Cortex of kidney (tissue), 1 donor: ENCODE measurements at places on chromosomes 16 and 17.

GRCh38 chr16:88196471-88197400 lies 186.0 kb upstream of the ZNF469 start:
- no peak for DNase-seq

DNA sequence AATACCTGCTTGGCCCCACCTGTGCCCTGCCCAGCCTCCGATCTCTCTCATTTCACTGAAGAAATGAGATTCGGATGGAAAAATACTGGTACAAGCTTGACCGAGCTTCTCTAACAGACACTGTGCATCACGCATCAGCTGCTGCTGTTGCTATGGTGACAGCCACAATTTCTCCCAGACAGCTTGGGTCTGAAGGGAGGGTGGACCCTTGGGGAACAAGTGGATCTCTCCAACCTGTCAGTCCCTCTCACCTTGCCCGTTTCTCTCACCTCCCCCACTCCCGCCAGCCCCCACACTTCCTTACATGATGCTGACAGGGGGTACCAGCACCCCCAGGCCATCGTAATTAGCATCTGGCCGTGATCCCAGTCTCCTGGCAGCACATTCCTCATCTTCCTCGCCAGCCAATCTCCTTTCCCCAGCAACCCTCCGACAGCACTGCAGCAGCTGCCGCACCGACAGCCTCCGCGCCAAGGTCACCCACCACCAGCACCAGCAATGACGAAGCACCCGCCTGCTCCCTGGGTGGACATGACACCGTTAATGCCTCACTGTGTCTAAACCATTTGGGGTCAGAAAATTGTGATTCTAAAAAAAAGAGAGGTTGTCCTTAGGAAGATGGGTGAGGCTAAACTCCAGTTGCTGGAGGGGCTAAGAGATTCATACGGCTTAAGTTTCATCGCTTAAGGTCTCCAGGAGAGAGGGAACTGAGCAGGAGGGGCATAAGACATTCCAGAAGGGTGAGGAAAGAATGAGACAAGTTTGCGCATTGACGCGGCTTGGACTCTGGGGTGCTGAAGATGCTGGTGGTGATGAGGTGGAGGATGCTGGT lies 58.6 kb upstream of the TNRC6A start:
- DNase-seq = no peak

- no peak for DNase-seq
Observed at GRCh38 chr16:8972843-8973586, 9.3 kb upstream of the USP7 start.

DNA sequence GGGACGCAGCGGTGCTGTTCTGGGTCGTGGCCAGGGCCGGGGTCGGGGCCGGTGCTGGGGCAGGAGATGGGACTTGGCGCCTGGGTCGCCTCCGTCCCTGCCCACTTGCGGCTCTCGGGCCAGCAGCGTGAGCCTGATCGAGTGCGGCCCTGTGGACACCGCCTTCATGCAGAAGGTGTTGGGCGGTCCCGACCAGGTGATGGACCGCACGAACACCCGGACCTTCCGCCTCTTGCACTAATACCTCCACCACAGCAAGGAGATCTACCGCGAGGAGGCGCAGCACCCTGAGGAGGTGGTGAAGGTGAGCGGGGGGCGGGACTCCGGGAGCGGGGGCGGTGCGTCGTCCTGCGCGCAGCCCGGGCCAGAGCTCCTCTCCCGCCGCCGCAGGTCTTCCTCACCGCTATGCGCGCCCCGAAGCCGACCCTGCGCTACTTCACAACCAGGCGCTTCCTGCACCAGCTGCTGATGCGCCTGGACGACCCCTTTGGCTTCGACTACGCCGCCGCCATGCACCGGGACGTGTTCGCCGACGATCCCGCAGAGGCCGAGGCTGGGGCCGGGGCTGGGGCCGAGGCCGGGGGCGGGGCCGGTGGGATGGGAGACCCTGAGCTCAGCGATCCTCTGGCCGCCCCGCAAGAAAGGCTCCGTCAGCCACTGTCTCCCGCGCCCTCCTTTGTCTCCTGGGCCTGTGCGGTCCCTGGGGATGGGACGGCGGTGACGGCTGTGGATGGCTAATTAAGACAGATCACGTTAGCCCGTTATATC lies 4.5 kb upstream of the HSD17B1 start:
- DNase-seq = no peak

DNA sequence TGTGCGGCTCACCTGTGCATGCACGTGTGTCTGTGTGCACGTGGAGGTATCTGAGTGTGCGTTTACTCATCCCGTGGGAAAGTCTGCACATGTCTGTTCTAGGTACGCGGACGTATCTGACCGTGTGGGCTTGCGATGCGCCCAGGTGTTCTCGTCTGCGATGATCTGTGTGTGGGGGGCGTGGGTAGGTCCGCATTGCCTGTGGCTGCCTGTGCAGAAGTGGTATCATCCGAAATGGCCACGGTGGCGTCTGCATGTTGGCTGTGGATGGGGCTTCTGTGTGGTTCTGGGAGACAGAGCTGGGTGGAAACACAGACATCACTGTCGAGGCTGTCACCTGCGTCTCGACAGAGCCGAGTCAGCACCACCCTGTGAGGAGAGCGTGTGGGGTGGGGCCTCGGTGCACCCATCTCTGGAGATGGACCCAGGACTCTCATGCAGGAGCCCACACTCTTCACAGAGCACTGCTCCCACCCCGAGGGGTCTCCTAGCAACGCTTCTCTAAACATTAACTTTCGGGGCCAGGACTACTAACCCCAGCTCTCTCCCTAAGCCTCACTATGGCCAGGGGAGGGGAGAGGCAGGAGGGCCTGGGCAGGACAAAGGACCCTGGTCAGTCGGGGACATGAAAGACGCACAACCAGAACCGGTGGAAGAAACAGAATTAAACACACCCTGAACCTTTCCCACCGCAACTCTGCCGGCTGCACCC lies 8.4 kb downstream of the DPEP1 start:
- DNase-seq = no peak

DNA sequence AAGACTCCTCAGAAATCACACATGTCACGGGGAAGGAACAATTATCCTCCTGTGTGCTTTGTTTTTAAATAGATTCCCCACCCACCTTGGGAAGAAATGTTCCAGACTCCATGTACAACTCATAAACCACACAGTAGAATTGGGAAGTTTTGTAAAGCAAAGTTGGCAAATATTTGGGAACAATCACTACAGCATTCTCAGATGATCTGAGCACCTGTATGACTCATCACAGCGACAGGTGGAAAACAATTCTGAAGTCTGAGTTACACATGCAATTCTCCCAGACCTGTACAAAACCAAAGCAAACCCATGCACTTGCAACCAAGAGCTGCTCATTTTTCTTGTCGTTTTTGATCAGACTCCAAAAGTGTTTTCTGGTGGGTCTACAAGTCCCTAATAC lies 14.4 kb upstream of the MYLK3 start:
- no peak for DNase-seq

GRCh38 chr16:1525871-1526607 lies 7.4 kb upstream of the TMEM204 start:
- no peak for DNase-seq

DNA sequence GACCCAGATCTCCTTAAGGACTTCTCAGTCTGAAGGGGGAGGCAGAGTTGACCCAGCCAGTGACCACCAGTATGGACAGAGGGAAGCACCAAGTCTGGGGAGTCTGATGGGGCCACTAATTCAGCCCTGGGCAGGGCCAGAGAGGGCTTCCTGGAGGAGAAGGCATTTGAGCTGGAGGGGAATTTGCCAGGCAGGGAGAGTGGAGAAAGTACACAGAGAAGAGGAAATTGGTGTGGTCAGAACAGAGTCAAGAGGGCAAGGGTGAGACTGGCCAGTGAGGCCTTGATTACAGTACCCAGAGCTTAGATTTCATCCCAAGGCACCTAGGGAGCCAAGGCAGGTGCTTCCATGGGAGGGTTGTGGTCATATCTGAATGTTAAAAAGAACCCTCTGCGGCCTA lies 36.3 kb downstream of the MYO15A start:
- no peak for DNase-seq

DNA sequence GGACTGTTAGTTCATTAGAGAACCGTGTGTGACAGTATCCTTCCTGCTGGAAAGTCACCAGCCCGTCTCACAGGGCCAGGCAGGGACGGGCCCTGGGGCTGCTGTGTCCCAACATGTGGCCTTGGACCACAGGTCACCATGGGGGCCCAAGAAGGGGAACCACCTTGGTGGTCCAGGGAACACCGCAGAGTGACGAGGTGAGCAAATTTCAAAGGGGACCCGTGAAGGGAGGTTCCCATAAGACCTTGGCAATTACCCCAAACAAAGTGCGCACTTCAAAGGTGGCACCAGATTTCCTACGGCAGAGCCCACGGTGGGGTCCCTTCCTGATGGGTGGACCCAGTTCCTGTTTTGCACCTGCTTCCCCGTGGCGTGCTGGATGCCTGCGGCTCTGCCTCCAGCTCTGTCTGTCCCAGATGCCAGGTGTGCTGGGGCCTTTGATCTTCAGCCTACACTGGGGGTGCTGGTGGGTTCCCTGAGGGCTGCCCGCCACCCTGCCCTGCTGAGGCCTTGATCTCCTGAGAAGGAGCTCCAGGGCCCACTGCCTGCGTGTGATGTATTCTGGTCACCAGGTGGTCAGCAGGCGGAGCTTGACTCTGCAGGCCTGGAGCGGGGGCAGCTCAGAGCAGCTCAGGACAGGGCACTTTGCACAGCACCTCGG lies 27.0 kb downstream of the SLC7A5 start:
- DNase-seq = no peak

GRCh38 chr17:50185631-50186471 lies 15.6 kb downstream of the COL1A1 start:
- DNase-seq = no peak

DNA sequence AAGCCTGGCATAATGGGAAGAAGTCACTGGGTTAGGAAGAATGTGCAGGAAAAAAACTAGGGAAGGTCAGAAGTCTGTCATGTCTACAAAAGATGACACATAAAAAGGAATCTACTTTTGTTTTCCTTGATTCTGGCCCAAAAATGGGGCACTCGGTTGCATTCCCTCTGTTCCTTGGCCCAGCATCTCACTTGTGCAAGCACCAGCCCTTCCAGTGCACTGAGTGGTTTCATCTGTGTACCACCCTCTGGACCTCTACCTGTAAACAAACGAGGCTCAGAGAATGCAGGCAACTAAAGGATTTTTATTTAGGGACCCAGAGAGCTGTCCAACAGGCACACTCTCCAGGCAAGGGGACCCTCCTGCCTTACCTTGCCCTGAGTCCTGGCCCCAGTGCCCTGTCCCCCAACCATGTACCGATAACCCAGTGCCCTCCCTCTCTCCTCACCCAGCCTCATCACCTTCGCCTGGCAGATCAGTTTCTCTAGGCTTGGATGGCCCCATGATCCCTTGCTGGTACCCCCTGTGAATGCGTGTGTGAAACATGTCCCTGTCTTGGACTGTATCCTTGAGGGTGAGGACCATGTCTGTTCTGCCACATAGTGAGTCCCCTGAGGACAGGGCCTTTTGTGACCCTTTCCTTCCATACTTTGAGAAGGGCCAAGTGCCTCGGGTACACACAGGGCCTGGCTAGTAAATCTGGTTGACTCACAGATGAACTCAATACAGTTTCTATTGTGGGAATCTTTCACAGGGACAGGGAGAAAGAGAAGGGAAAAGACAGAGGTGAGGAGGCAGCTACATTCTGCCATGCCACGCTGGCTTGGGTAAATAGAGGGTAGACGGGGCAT lies 13.3 kb downstream of the NXPH3 start:
- DNase-seq = no peak

DNA sequence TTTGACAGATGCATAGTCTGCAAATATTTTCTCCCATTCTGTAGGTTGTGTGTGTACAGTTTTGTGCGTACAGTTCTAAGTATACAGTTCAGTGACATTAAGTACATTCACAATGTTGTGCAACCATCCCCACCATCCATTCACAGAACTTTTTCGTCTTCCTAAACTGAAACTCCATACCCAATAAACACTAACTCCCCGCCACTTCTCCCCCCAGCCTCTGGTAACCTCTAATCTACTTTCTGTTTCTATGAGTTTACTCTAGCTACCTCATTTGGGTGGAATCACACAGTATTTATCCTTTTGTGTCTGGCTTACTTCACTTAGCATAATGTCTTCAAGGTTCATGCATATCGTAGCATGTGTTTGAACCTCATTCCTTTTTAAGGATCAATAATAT lies 14.3 kb downstream of the PIK3R5 start:
- no peak for DNase-seq

GRCh38 chr17:57898487-57899311 lies 48.9 kb upstream of the MRPS23 start:
- DNase-seq = no peak

DNA sequence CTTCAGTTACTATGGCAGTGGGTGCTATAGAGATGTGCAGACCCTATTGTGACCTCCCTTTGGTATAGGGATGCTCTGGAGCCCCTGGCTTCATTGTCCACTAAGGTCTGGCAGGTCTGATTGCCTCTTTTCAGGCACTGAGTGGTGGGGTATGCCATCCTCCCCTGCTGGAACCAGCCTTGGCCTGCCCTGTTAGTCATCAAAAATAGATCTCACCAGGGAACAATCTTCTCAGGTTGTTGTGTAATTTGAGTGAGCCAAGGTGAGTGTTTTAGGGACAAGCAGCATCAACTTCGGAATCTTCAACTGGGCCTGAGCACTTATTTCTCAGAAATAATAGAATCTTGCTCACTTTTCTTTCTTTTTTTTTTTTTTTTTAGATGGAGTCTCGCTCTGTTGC lies 19.6 kb downstream of the HMOX2 start:
- no peak for DNase-seq

DNA sequence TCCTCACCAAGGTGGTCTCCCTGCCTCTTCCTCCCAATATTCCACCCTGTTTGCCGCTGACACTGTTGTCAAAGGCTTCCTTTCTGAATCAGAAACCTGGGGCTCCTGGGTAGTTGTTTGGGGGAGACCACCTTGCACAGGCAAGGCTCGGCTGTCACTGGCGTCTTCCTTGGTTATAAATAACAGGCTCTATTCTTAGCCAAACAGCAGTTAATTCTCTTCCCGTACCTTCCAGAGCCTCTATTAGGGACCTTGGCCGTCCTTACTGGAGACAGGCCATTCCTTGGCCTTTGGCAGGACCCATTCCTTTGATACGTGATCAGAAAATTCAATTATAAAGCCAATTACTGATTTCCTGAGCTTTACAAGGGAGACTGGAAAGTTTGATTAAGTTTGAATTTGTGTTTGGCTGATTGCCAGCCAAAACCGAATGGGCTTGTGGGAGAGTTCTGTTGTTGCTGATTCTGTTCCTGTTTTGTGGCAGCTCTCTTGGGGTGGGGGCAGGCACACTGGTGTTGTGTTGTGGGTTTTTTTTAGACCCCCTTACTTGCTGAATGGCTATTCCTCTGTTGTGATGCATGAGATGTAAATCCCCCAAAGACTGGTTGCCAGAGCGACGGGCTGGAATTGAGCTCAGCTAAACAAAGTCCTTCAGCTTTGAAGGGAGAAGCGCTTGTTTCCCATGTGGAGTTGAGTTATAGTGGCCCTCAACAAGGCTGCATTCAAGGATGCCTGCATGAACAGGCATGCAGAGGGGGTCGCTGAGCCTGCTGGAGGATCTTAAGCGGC lies 104.6 kb downstream of the GNAO1 start:
- no peak for DNase-seq
